Spinal cord (tissue), 10 donors: ENCODE measurements at places on chromosomes 1 and 21. TPM values are rescaled to one million over a fixed set of nuclear protein-coding genes. Genes with fewer than 3 reads are reported as not detected.

ZNF684 gene
- polyA plus RNA-seq: 6.8 TPM

DNA sequence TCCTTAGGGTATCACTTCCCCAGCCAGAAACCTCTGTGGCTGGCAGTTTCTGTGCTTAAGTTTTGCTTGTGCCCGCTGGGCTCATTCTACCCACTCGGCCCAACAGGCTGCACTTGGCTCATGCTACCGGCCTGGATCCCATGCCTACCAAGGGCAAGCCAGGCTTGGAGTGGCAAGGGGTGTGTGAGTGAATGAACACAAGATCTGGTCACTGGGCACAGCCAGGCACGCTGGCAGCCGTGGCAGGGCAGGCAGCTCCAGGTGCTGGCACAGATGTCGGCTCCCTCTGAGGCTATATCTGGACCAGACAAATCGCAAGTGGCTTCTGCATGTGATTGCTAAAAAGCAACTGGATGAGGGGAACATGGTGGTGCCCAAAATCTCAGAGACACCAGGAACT lies 740.5 kb upstream of the B3GALT2 start:
- no peak for DNase-seq

AGT gene
- 452 TPM for polyA plus RNA-seq

OLFM3 gene
- 34.2 TPM for polyA plus RNA-seq
